NCI-H460 (cell line): ENCODE measurements at places on chromosomes 3 and 15.

GRCh38 chr15:41950127-41950483, 22.3 kb downstream of the EHD4 start:
- no peak for DNase-seq

DNA sequence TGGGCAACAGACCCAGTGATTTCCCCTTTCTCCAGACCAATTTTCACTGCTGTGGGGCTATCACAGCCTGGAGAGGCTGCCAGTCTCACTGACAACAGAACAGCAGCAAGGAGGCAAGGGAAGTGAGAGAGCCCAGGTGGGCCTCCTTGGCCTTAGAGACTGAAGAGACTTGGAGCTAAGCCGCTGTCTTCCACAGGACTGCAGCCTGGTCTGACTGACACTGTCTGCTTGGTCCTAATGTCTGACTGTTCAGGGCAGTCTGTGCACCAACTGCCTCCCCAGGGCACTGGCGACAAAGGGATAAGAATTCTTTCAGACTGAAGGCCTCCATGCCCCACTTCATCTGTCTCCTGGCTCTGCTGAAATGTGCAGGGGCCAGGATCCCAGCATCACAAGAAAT, 11.5 kb downstream of the POMGNT2 start:
- DNase-seq = no peak

DNA sequence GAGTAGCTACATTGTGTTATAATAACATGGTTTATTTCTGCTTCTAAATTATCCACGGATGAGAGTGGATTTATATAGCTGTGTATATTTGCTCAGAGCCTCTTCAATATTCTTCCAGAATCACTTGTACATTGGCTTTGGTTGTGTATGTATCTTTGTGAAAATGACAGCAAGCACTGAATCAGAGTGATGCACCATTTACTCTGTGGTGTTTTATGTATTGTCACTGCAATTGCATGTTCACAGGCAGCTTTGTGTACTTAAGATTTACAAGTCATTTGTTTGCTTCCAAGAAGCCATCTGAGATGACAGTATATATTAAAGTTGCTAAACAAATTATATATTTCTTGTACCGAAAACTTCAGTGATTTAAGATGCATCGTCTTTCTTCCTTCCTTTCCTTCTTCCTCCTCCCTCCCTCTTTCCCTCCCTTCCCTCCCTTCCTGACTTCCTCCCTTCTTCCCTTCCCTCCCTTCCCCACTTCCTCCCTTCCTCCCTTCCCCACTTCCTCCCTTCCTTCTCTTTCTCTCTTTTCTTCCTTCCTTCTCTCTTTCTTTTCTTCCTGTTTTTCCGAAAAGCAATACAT, 362.3 kb upstream of the GOLIM4 start:
- DNase-seq = no peak

DNA sequence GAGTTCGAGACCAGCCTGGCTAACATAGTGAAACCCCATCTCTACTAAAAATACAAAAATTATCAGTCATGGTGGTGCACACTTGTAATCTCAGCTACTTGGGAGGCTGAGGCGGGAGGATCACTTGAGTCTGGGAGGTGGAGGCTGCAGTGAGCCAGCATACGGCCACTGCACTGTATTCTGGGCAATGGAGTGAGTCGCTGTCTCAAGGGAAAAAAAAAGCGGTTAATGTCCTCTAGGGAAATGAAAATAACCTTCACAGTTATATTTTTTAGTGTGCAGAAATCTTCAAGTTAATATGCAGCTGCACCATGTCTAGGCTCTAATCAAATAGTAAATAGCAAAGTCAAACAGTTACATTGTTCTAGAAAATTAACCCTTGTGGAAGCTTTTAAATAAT, 14.8 kb downstream of the CEP19 start:
- no peak for DNase-seq

- no peak for DNase-seq
Observed at GRCh38 chr3:141529256-141529655, 42.4 kb downstream of the RASA2 start.

GRCh38 chr3:42264399-42265058, 1.5 kb downstream of the CCK start:
- no peak for DNase-seq

DNA sequence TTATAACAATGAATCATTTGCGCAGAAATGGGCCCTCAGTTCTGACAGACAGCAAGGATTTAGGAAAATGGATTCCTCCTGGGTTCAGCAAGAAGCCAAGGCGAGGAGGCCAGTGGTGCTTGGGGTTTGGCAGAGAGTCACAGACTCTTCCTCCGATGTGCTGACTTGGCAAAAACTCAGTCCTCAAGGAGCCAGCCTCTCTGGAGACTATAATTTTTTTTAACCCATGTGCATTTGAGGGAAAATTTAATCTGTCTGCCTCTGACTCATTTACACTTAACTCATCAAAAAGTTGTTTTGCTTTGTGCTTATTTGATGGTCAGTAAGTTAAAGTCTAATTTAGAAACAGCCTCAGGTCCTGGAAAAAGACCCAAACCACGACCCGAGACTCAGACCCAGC, 34.2 kb upstream of the SLC24A5 start:
- DNase-seq = no peak

- DNase-seq = no peak
Observed at GRCh38 chr3:1380926-1381646, 288.3 kb downstream of the CNTN6 start.

DNA sequence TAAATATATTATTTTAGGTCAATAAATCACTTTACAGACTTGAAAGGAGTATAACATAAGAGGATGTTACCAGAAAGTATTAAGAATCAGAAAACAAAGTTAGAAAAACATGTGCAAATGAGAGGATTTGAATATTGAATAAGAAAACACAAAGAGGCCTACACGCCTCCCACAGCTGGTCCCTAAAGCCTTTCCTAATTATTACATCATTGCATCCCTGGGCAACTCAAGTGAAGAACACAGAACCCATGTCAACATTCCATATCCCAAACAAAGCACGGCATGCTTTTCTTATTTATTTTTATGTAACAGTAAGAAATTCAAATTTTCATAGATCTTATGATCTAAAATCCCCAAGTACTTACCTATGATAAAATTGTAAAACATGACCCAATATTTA, 61.2 kb downstream of the HERC1 start:
- no peak for DNase-seq

GRCh38 chr15:78102741-78103140, 10.4 kb downstream of the SH2D7 start:
- no peak for DNase-seq

GRCh38 chr3:35751207-35751606, 111.9 kb downstream of the ARPP21 start:
- no peak for DNase-seq

- no peak for DNase-seq
Observed at GRCh38 chr3:133162670-133163305, 124.6 kb downstream of the TMEM108 start.

GRCh38 chr3:71299160-71299559, 284.4 kb downstream of the FOXP1 start:
- no peak for DNase-seq

DNA sequence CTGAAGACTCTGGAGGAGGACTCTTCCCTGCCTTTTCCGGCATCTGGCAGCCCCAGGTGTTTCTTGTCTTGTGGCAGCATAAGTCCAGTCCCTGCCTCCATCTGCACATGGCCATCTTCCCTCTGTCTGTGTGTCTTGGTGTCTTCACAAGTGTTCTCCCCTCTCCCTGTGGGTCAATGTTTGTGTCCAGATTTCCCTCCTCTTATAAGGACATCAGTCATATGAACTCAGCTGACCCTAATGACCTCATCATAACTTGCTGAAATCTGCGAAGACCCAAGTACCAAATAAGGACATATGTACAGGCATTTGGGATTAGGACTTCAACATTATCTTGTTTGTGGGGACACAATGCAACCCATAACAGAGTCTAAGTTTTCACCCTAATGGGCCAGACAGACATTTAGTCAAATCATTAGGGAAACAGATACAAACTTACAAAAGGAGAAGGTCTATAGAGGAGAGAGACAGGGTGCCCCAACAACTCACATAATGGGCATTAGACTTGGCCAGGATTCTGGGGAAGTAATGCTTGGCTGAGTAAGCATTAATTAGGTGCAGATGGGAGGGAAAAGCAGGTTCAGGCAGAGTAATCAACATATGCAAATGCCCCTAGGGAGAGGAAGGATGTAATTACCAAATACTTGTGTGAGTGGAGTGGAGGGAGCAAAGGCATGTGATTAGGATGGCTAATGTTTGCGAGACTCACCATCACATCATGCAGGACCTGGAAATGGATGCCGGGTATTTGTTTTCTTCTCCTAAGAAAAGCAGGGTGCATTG, 372.8 kb upstream of the TBL1XR1 start:
- no peak for DNase-seq

- DNase-seq = no peak
Observed at GRCh38 chr15:39645138-39645975, 64.5 kb downstream of the THBS1 start.

DNA sequence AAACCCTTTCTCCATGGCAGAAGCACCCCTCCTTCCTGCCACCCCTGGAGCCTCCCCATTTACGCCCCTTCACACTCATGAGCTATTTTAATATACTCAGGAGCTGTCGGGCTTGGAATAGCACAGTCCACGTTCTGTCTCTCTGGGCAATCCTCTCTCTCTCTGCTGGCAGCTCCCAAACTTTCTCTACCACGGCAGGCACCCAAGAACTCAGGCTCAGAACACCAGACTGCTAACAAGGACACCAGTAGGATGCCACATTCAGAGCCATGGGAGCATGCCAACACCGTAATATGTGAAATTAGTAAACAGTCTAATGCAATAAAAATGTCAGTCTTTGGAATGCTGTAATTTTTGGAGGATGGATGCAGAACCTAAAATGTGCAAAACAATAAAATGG, 19.3 kb downstream of the TNFAIP8L3 start:
- DNase-seq = no peak

GRCh38 chr3:16665282-16665741, 60.1 kb upstream of the DAZL start:
- peak; percentile 59 for DNase-seq

GRCh38 chr3:124584245-124584551, 146.1 kb upstream of the UMPS start:
- DNase-seq = no peak

DNA sequence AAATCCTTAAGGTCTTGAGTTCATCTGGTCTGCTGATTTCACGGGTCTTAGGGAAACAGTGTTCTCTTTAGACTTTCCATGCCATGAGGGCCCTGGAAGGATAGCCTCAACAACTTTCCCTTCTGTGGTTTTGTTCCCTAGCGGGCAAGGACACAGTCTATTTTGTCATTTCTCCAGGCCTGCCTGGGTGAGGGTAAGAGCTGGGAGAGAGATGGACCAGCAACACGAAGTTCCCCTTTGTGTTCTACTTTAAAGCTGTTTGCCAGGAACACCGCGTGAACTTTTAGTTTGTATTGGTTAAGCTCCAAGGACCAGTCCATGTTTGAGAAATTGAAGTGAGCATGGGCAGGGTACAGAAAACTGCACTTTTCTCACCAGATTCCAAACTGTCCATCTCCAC, 20.9 kb downstream of the ST3GAL6 start:
- DNase-seq = no peak

DNA sequence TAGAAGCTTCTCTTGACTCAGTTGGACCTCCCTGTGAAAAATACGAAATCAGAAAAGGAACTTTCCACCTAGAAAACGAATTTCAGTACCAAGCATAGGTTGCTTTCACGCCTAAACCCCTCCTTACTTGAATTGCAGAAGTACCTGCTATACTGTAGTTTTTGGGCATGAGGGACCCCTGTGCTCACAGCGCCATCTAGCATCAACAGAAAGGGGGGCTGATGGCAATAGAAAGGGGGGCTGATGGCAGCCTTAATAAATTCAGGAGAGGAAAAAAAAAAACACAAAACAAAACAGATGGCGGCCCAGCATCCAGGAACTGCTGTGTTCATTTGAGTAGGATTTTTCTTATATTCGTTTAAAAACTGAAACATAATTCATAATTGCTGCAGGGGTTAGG, 96.7 kb downstream of the NPAP1 start:
- DNase-seq = no peak

GRCh38 chr3:13137941-13138832, 65.0 kb upstream of the IQSEC1 start:
- no peak for DNase-seq

DNA sequence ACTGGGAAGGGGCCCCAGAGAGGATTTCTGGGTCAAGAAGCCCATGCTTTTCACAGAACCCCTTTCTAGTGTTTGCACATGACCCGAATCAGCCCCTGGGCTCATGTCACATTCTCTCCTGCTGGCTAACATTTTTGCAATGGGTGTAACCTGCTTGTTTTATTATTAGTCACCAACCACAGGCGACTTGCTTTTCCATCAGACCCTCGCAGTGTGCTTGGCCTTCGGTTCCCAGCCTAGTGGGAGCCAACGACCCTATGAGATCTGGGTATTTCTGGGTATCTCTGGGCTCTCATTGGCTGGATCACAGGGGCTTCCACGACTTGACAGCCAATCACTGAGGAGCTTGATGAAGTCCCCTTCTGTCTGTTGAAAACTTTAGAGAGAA, 11.0 kb upstream of the FBLN2 start:
- peak; percentile 55 for DNase-seq

- DNase-seq = no peak
Observed at GRCh38 chr15:95574053-95574452, 756.4 kb upstream of the NR2F2 start.

DNA sequence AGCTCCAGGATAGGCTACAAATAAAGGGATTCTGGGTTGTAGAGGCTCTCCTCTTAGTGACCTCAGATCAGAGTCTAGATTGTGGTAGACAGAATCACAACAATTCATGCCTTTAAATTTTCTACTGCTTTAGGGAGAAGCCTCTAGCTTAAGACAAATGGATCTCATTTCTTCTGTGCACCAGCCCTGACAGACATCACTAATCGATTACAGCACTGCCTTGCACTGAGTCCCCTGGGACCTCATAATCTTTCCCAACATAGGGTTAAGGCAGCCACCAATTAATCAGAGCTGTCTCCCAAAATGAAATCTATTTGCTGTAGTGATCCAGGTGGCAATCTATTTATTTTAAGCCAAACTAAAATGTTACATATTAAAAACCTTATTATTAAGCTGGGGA, 436.5 kb upstream of the WNT5A start:
- DNase-seq = no peak

- no peak for DNase-seq
Observed at GRCh38 chr15:86018679-86019078, 61.0 kb upstream of the AGBL1 start.

DNA sequence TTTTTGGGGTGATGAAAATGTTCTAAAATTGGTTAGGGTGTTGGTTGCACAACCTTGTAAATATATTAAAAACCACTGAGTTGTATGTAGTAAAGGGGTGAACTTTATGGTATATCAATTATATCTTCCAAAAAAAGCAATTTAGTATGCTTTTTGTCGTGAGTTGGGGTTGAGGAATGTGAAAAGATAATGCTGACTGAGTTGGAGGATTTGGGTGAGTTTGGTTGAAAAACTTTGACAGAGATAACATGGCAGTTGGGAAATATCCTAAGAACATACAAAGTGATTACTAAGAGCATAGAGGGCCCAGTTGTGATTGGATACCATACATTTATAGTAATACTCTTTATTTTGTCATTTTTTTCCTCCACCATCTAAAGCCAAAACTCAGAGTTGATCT, 33.6 kb downstream of the HMG20A start:
- DNase-seq = no peak

- no peak for DNase-seq
Observed at GRCh38 chr15:90001683-90002427, 731 bp downstream of the ZNF710 start.
